Dermis microvascular lymphatic vessel endothelial cell (primary cell): ENCODE measurements at places on chromosomes 3 and 15.

- no peak for DNase-seq
Measured at GRCh38 chr3:131901686-131902085, 133.1 kb downstream of the CPNE4 start.

GRCh38 chr3:186381424-186382216 is 19.6 kb upstream of the DGKG start:
- DNase-seq: no peak

DNA sequence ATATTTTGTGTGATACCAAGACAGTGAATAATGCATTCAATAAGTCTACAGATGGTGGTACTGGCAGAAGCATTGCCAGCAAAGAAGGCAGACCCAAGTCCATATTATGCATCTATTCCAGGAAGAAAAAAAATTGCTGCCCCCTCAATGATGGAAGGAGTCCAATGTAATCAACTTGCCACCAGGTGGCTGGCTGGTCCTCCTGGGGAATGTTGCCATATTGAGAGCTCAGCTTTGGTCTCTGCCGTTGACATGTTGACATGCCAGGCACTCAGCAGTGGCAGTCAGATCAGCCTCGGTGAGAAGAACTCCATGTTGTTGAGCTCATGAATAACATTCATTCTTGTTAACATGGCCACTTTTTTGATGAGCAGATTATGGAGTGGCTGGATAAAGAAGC is 298.5 kb downstream of the IGSF11 start:
- DNase-seq: no peak

GRCh38 chr3:31456373-31456772 is 76.4 kb upstream of the STT3B start:
- no peak for DNase-seq

GRCh38 chr15:89138999-89139612 is 50.9 kb downstream of the ABHD2 start:
- DNase-seq: no peak

- DNase-seq: no peak
Measured at GRCh38 chr15:29681946-29682345, 140.3 kb downstream of the TJP1 start.

- DNase-seq: no peak
Measured at GRCh38 chr15:92155934-92156333, 237.7 kb upstream of the ST8SIA2 start.

DNA sequence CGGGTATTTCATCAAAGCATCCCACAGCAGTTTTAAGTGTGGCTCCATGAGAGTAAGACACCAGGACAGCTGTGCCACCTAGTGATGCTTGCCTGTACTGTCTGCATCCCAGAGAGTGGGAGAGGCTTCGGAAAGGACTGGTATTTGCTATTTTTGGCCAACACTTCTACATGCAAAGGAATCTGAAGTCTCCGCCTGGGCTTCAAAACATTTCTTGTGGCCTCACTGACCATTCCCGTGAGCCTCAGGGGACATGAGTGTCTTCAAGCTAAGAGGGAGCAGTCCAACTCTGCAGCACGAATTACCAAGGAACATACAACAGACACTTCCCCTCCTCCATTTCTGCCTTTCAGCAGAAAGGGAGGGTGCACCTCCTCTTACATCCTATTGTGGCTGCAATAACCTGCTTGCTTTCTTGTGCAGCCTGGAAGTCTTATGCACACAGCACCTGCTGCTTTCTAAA is 177.5 kb downstream of the RORA start:
- DNase-seq: peak; percentile 68

GRCh38 chr3:43036621-43037423 is 57.7 kb downstream of the GASK1A start:
- no peak for DNase-seq

GRCh38 chr15:92323525-92323924 is 70.2 kb upstream of the ST8SIA2 start:
- DNase-seq: no peak

GRCh38 chr3:45126730-45127129 is 19.4 kb downstream of the CDCP1 start:
- no peak for DNase-seq

DNA sequence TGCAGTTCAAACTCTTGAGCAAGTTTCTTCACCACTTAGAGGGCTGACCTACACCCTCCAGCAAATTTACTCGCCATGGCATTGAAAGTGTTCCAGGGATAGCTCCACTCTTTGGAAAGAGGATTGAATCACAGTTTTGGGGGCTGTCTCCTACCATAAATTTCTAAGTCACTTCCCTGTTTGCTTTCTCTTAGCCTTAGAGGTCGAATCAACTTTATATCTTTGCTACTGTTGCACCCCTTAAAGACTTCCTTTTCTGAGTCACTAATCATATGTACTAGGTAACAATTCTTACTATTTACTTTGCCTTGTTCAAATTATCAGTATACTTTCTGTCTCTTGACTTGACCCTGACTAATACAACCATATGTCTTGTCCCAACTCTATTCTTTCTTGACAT is 1151.8 kb upstream of the ALCAM start:
- DNase-seq: no peak

DNA sequence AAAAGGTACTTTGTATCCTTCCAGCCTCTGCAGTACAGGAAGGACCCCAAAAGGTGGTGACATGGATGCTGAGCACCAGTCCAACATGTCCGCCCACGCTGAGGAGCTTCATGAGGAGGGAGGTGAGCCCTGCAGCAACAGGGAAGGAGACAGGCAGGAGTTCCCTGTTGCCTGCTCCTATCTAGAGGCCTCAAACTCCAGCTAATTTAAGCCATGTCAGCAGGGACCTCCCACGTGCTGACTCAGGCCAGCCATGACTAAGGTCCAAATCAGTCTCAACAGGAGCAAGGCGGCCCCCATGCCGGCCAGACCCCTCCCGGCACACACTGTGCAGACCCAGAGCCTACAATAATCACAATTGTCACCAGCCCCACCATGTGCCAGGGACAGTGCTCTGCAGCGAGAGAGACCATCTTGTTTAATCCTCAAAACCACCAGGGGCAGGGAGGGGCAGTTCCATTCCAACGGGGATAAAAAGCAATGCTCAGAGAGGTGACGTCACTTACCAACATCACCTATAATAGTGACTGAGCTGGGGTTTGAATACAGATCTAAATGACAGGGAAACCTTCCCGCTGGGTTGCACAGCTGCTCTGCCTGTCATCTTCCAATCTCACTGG is 54.5 kb upstream of the GATA2 start:
- DNase-seq: no peak

- DNase-seq: peak; percentile 34
Measured at GRCh38 chr15:50051811-50052419, 67.1 kb downstream of the ATP8B4 start.

- no peak for DNase-seq
Measured at GRCh38 chr3:102866845-102867244, 432.0 kb downstream of the ZPLD1 start.

DNA sequence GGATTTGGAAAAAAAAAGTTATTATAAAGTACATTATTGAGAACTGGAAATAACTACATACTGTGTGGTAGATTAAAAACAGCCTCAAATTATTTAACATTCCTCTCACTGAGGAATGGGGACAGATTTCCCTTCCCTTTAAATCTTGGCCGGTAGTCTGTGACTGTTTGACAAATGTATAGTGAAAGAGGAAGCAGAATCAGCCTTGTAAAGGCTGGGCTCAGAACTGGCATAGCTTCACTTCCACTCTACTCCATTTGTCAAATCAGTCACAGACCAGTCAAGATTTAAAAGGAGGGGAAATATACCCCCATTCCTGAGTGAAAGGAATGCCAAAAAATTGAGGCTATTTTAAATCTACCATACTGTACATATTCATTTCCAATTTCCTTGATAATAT is 18.2 kb upstream of the B4GALT4 start:
- DNase-seq: no peak

GRCh38 chr15:38518084-38518483 is 46.5 kb downstream of the RASGRP1 start:
- no peak for DNase-seq

- DNase-seq: peak; percentile 48
Measured at GRCh38 chr15:89690276-89691218, at the start of the genes PEX11A and WDR93. PEX11A (minus strand) TSS chr15:89690754; CDS start chr15:89690632, 122 bp downstream. WDR93 (plus strand) TSS chr15:89690811; CDS start chr15:89701747, 10,936 bp downstream.

- no peak for DNase-seq
Measured at GRCh38 chr3:46146021-46146420, 62.1 kb downstream of the CCR1 start.

DNA sequence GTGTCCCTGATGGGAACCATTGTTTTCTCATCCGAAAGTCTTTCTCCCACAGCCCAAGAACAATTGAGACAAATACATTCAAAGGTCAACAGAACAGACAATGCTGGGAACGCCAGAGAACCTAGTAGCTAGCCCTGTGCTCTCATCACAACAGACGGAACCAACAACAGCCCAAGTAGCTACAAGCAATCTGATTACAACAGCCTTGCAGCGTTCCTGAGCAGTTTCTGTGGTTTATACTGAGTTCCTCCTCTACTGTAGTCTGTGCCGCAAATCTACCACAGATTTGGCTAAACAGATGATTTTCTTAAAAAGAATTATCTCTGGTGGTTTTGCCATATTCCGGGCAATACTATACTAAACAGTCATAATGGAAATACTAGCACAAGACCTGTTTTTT is 435.6 kb downstream of the MECOM start:
- DNase-seq: peak; percentile 25

GRCh38 chr3:130490241-130490640 is 26.7 kb upstream of the COL6A6 start:
- no peak for DNase-seq

- DNase-seq: peak; percentile 47
Measured at GRCh38 chr3:29486096-29486495, 205.2 kb downstream of the RBMS3 start.

- DNase-seq: no peak
Measured at GRCh38 chr15:83396101-83396500, 51.0 kb upstream of the SH3GL3 start.

DNA sequence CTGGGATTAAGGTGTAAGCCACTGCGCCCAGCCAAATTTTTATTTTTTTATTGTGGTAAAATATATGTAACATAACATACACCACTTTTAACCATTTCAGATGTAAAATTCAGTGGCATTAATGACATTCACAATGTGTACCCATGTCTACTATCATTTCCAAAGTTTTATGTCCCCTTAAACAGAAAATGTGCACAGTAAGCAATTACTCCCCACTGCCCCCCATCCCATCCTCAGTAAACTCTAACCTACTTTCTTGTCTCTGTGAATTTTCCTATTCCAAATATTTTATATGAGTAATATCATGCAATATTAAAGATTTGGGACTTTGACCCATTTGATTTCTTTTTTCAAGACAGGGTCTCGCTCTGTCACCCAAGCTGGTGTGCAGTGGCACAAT is 14.6 kb upstream of the PRRT3 start:
- DNase-seq: no peak

DNA sequence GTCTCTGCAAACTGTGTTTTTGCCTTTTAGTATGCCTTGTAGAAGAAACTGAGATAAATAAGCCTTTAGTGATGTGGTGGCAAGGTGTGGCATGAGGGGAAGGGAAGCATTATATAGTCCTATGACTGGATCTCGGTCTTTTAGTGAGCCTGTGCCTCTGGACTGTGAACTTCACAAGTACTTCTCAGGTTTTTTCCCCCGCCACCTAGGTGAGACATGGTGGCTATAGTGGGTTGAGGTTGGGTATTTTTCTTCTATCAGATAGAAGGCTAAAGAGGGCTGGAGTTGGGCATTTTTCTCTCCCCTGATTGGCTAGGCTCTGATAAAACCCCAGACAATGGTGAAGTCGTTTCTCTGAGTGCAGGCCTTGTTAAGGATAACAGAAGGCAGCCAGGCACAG is 38.7 kb upstream of the ZFAND6 start:
- DNase-seq: no peak

GRCh38 chr15:93028632-93029213 is 60.3 kb downstream of the RGMA start:
- no peak for DNase-seq

DNA sequence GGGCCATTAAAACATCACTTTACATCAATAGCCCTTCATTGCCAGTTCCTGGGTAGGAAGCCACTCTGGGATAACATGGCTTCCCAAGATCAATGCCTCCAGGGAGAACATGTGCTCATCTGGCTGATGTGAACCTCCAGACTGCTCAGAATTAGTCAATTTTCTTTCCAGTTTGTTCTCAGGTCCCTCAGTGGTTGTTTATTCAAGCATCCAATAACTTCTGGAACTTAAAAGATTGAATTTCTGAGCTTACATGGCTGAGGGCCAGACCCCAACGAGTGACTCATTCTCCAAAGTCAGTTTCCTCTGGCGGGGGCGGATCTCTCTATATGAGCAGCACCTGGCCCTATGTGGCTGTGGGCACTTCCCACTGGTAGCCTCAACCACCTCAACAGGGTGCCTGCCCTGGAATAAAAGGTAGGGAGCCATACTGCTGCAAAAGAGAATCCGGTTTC is 34.0 kb downstream of the LYZL4 start:
- no peak for DNase-seq

DNA sequence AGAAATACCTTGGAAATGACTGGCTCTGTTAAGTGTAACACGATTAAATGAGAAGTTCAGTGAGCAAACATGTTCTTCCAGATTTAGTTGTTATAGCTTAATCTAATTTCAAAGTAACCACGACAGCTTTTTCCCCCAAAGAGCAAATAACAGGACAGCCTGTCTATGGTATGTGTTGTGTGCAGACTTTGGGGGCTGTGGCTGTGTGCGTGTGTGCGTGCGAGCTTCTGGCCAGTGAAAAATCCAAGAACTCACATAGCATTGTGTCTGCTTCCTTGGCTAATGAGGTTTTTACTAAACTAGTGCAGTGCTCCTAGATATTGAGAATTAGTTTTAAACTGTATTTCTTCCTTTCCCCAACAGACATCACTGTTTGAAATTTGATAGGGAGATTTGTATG is 167.1 kb downstream of the CACNA1D start:
- DNase-seq: no peak

DNA sequence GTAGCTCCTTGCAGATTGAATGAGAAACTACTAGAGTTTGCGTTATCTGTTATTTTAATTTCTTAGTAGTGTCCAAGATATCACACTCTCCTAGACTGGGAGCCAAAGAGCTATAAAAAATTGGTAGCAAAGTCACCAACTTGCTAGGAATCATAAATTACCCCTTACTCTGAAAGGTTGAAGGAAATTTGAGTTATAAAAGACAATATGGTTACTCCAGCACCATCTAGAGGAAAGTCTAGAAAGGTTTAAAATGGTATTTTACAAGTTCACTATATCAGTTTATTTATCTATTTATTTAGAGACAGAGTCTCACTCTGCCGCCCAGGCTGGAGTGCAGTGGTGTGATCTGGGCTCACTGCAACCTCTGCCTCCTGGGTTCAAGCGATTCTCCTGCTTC is 121.6 kb downstream of the RBPMS2 start:
- no peak for DNase-seq

- peak; percentile 61 for DNase-seq
Measured at GRCh38 chr15:92683511-92683834, 27.9 kb upstream of the FAM174B start.

GRCh38 chr3:184619369-184619768 is 57.8 kb downstream of the EPHB3 start:
- DNase-seq: peak; percentile 72

GRCh38 chr3:28718074-28718849 is 369.6 kb upstream of the AZI2 start:
- peak; percentile 82 for DNase-seq

GRCh38 chr3:127710155-127710941 is 37.6 kb downstream of the ABTB1 start:
- DNase-seq: no peak
